ENCODE measurements at places on chromosomes 1 and 21.

- no peak for DNase-seq
Measured at GRCh38 chr1:50416150-50416527, 7.1 kb downstream of the DMRTA2 start.

DNA sequence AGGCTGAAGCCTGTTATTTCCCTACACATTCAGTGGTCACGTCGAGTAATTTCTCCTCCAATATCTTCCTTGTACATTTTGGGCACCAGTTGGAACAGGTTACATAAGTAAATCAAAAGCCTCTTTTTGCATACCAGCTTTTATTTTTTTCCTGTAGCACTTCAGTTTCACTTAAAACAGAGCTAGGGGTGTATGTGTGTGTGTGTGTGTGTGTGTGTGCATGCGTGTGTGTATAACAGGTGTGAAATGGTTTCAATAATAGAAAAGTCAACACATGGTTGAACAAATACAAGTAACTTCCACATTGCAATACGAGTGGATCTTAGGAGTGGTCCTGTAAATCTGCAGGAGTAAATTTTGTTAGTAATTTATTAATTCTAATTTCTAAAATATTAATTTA, 3.0 kb upstream of the MAN1A2 start:
- DNase-seq, result no peak

GRCh38 chr1:210374600-210374953, 45.9 kb downstream of the HHAT start:
- no peak for DNase-seq

DNA sequence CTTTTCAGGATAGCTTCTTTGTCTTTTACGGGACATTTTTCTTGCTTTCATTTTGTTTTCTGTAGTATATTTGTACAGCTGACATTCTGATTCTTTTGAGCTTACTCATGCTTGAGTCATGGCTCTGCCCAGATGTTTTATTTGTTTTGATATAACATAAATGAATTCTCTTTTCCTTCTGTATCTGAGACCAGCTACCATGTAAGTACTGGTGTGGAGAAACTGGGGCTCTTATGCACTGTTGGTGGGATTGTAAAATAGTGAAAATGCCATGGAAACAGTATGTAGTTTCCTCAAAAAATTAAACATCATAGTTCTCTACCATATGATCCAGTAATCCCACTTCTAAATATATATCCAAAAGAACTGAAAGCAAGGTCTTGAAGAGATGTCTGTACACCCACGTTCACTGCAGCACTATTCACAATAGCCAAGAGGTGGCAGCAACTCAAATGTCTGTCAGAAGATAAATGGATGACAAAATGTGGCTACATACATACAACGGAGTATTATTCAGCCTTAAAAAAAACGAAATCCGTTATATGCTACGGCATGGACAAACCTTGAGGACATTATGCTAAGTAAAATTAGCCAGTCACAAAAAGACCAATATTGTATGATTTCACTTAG, 61.4 kb downstream of the EIF2B3 start:
- no peak for DNase-seq

DNA sequence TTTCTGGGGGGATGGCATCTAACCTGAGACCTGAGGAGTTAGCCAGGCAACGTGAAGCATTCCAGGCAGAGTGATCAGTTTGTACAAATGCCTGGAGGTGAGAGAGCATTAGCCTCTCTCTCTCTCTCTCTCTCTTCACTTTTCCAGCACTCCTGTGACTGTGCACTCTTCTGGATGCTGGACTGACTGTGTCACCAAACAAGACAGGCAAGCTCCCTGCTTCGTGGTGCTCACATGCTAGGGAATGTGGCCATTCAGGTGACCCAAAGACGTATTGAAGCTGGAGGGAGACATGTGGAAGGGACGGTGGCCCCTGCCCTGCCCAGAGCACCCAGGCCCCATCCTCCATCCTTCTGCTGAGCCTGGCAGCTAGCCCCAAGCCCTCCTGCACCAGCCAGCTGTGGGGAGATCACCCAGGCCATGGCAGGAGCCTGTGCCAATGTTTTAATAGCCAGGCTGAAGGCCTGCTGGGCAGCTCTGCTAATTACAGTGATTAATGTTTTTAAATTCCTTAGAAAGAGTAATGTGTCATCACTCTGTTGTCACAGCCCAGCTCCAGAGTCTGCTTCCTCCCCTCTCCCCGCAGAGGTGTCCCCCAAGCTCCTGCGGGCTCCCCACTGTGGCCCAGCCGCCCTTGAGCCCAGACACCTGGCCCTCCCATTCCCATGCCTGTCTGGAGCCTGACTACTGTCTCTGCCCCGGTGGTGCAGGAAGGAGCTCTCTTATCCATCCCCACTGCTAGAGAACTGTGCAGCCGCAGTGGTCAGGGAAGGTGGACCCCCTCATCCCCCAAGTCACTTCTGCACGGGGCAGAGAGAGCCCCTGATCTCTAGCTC, 48.9 kb downstream of the UBIAD1 start:
- no peak for DNase-seq

- peak; percentile 91 for DNase-seq
Measured at GRCh38 chr1:153963030-153963849, at the start of gene SLC39A1. Gene SLC39A1 (minus strand): TSS chr1:153963537. CDS start chr1:153962715, 822 bp downstream.

DNA sequence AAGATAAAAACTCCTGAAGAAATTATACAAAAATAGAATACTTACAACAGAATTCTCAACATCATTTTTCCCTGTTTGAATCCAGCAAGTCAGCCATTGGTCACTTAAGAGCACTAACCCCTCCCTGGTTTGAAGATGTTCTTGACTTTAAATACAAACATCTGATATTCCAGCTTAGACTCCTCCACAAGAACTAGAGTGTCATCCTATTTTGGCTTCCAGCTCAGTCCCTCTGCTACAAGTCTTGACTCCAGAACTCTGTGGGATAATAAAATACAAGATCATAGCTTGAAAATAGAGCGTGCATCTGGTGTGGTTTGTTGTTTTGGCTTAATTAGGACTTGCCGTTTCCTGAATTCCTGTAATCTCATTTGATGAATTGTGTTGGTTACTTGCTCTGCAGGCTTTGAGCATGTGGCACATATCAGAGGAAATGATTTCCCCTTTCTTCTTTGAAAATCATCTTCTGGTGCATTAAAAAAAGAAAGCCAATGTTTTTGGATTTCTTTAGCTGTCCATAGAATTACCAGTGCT, 63.7 kb upstream of the DPT start:
- DNase-seq, result no peak

- peak; percentile 86 for DNase-seq
Measured at GRCh38 chr1:202164271-202165037, 4.1 kb upstream of the PTPN7 start.

DNA sequence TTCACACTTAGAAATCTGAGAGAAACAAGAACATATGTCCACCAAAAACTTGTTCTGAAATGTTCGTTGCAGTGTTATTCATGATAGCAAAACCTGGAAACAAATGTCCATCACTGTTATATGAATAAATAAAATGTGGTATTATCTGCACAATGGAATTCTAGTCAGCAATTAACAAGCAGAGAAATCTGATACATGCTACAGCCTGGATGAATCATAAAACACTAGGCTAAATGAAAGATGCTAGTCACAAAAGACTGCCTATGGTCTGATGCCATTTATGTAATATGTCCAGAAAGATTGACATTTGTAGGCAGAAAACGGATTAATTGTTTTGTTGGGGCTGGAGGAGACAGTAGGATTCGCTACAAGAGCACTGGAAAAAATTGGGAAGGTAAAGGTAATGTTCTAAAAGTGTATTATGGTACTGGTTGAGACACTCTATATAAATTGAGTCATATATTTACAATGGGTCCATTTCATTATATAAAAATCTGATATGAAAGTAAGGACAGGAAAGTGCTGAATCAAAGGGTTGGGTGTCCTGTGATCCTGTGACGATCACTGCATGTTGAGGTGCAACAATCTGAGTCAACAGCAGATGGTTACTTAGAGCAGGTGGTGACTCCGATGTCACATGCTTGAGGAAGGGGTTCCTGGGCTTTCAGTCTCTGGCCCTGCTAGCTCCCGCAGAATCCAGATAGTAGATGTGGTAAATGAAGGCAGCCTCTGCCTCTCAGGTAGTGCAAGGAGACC, 102.1 kb upstream of the NBPF4 start:
- no peak for DNase-seq

DNA sequence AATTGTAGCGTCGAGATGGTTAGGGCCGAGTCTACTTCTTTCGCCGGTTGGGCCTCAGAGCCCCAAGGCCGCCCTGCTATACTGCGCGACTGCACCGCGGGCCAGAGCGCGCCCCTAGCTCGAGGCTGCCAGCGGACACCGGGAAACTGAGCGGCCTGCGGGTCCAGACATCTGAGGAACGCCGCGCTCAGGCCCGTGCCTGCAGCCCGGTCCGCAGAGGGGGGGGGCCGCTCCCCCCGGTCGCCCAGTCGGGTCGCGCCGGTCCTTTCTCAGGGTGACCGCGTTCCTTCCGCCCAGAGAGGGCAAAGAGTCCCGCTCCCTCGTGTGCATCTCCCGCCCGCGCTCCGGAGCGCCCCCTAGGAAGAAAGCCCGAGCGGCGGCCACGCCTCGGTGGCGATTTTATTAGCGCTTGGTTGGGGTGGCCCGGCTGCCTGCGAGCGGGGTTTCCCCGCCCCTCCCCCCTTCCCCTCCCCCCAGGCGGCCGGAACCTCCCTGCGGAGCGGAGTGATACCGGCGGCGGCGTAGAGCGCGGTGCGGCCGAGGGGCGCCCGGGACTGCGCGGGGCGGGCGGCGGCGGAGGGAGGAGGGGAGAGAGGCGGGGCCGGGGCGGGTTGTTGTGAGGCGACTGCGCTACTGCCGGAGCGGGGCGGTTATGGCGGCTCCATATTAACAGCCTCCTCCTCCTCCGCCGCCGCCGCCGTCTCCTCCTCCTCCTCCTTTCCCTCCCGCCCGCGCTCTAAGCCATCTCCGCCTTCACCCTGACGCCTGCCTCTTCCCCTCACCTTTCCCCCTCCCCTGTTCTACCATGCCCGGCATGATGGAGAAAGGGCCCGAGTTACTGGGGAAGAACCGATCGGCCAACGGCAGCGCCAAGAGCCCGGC, at the start of gene RCOR3:
TSS of gene RCOR3 (plus strand) at position 611 of the 882 bp plus-strand sequence. CDS start at position 806, 195 bp downstream.
- peak; percentile 90 for DNase-seq

GRCh38 chr1:9239622-9240401, 5.2 kb downstream of the H6PD start:
- peak; percentile 71 for DNase-seq

GRCh38 chr1:85321237-85321964, 45.0 kb upstream of the BCL10 start:
- DNase-seq, result no peak

- no peak for DNase-seq
Measured at GRCh38 chr1:156898161-156898566, 4.6 kb downstream of the PEAR1 start.

- no peak for DNase-seq
Measured at GRCh38 chr1:55974714-55975441, 604.5 kb downstream of the PLPP3 start.

GRCh38 chr1:175504875-175505555, 238.4 kb downstream of the TNR start:
- no peak for DNase-seq

DNA sequence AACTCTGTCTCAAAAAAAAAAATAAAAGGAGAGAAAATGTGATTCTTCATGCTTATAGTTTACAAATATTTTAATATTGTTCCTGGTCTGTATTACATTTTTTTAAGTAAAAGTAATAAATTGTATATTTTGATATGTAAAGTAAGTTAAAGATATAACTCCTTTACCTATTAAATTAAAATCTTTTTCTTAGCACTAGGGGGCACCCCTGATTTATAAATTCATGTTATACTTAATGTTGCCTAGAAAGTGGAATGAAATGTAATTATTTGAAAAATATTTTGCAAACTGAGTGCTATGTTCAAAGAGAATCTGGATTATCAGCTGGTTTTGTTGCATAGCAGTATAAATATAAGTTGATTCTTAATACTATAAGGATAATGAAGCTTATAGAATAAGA, 49.2 kb downstream of the RALGPS2 start:
- no peak for DNase-seq

DNA sequence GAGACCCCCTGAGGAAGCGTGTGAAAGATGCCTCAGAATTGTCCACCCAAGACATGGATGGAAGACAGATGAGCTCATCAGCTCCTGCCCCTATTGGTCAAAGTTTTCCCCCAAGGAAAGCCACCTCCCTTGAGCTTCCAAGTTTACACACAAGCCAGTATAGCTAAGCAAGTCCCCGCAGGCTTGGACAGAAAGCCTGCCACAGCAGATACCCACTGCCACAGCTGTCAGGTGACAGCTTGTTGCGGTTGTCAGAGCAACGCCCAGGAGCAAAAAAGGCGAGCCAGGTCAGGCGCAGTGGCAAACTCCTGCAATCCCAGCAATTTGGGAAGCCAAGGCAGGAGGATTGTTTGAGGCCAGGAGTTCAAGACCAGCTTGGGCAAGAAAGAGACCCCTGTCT, 60.9 kb upstream of the IFNAR2 start:
- DNase-seq, result no peak

DNA sequence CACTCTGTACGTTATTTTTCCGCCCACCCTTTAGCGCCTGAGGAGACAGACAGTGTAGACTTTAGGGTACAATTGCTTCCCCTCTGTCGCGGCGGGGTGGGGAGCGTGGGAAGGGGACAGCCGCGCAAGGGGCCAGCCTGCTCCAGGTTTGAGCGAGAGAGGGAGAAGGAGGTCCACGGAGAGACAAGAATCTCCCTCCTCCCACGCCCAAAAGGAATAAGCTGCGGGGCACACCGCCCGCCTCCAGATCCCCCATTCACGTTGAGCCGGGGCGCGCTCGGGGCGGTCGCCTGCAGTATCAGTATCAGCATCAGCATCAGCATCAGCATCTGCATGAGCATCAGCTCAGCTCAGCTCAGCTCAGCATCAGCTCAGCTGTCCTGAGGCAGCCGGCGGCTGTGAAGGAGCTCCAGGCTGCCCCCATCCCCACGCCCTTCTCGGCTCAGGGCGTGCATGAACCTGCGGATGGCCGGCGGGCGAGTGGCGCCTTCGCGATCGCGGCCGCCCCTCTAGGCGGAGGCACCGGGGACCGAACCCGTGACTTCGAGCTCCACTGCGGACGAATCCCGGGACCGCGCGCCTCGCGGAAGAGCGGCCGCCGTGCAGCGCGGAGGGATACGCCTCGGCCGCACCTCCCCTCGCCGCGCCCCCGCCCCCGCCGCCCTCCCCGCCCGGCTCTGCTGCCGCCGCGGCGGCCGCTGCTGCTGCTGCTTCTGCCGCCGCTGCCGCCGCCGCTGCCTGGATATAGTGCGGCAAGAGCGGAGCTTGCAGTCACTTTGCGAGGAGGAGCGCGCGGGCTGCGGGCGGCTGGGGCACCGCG, at the start of gene NCAM2:
TSS of gene NCAM2 (plus strand) at position 774 of the 820 bp plus-strand sequence.
- DNase-seq, result peak; percentile 19

- DNase-seq, result no peak
Measured at GRCh38 chr1:166789286-166789685, 50.0 kb upstream of the POGK start.

- no peak for DNase-seq
Measured at GRCh38 chr1:35454616-35455015, 102.6 kb downstream of the KIAA0319L start.

GRCh38 chr1:203366476-203366875, 15.6 kb upstream of the FMOD start:
- no peak for DNase-seq
